ENCODE measurements at places on chromosomes 5 and 9.

DNA sequence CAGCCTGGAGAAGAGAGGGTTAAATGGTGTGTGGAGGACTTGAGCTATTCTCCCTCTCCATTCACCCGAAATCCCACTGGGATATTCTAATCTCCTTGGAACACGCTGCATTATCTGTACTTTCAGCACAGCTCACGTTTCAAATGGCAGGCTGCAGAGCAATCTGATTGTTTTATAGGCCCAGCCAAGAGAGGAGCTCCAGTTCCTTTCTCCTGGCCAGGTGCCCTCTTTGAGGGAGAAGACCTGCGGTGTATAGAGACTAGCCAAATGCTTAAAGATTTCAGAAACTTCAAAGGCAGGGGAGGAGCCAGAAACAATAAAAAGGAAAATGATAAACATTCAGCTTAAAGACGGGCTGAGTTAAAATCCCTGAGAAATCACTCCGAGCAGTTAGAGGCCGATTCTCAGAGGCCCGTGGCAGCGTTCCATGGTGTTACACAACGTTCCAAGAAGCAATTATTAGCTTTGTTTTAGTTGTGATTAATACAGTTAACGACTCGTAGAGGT is 564.0 kb upstream of the KLF4 start:
- no peak for DNase-seq

- DNase-seq = no peak
These were observed 1.0 kb upstream of the MEF2C start for GRCh38 chr5:88883836-88884607.

GRCh38 chr5:149063896-149064478 is 1.1 kb upstream of the SH3TC2 start:
- DNase-seq = no peak

DNA sequence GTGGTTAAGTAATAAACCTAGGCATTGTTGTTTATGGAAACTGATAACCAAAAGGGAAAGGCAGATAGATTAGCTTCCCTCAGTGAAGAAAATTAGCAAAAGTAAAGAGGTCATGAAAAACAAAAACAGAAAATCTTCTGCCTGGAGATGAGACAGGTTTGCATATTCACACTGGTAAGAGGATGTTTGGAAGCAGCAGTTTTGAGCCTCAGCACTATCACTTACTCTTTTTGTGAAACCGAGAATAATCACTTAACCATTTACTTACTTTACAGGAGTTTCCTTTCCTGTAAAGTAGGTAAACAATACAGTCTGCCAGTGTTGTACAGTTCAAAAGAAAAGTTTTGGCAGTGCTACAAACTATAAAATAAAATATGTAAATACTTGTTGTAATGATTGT is 35.5 kb upstream of the EMB start:
- DNase-seq = no peak

- no peak for DNase-seq
These were observed 52.1 kb downstream of the CARTPT start for GRCh38 chr5:71771191-71771590.

DNA sequence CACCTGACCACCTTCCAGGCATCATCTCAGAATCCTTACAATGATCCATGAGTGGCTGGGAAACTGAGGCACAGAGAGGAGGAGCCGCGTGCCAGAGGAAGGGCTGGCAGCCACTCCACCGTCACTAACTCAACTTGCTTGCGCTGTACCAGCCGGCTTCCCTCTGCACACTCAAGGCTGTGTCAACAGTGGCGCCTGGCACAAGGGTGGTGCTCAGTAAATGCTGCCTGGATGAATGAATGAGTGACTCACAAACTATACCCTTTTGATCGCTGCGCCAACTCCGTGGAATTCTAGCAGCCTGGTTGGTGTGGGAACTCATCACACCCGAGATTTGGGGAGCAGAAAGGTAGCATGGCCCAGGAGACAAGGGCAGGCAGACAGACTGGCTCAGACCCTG is 21.9 kb downstream of the PRRX2 start:
- no peak for DNase-seq

DNA sequence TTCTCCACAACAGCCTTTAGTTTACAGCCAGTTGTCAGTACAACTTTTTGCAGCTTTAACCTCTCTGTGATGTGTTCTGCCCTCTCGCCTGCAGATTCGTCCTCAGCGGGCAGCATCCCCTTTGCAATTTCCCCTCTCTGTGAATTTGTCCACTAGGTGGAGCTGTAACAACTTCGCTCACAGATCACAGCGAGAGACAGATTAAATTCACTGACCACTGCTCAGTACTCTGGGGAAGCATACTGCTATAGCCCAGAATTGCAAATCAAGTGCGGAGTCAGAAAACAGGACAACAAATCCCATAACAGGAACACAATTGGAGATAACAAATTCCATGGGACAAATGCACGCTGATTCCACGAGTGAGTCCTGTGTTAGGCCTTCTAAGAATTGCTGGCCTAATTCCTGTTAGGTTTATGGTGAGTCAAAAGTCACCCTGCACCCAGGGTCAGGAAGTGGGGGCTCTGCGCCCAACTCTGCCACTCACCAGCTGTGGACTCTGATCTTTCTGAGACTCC is 2124.9 kb downstream of the MAT2B start:
- no peak for DNase-seq

DNA sequence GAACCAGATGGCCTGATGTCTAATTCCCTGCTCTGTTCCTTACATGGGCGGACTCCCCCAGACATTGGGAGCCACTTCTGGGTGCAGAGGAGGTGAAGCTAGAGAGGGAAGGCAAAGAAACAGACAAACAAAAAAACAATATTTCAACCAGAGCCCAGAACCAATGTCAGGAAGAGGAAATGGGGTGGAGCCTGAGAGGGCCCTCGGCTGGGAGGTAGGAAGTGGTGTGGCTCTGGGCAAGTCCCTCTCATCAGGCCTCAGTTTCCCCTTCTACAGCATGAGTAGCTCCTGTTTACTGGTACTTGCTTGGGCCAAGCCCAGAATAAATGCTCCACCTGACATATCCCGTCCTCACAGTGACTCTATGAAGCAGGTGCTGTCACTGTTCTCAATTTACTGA is 11.1 kb downstream of the SH2D3C start:
- no peak for DNase-seq

- DNase-seq = no peak
These were observed 17.4 kb downstream of the SH2D3C start for GRCh38 chr9:127761061-127761460.

- DNase-seq = no peak
These were observed 57.2 kb downstream of the MEF2C start for GRCh38 chr5:88825584-88826315.

DNA sequence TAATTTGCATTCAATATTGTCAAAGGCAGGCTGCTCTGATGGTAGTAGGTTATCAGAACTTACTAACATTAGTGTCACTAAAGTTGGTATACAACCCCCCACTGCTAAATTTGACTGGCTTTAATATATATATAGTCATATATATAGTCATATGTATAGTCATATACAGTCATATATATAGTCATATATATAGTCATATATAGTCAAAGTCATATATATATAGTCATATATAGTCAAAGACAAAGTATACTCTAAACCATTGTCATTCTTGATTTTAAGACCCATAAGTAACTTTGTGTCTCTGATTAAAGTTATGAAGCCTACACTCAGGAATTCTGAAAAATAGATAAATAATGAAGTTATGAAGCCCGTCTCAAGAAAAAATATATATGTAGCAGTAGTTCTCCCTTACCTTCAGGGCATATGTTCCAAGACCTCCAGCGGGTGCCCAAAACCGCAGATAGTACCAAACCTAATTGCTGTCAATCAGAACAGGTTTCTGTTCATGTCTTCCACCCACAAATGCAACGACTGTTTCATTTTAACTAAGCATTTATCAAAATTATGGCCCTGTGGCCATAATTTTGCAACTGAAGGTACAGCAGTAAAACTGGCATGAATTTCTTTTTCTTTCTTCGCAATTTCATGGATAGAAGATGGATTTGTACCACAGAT is 40.1 kb downstream of the TRPM6 start:
- no peak for DNase-seq

- no peak for DNase-seq
These were observed 403.0 kb downstream of the HINT1 start for GRCh38 chr5:130762031-130762430.

DNA sequence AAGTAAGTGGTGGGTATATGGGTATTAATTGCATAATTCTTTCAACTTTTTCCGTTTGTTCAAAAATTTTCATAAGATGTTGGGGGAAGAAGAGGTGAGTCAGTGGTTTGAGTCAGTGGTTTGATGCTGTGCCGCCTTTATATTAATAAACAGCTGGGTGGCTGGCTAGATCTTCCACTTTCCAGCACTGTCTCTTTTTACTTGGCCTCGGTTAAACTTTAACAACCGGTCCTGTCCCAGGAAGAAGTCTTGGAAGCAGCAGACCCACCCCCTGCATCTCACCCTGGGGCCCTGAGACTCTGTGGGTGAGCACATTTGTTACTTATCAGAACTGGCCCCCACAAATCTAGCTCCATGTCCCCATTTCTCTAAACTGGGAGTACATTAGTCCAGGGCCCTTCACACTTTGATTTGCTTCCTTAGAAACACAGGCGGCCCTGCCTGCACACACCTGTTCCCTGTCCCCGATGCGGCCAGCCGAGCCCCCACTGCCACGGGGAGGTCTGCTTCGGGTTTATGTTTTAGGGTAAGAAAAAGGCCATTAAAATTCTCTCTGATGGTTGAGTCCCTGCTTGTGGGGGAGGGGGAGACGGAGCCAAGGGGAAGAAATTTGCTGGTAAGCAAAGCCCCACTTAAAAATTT is 90.7 kb downstream of the PTCH1 start:
- DNase-seq = no peak

GRCh38 chr9:114235033-114235661 is 79.8 kb downstream of the COL27A1 start:
- no peak for DNase-seq

- DNase-seq = no peak
These were observed 109.9 kb downstream of the AGTPBP1 start for GRCh38 chr9:85631809-85632208.

DNA sequence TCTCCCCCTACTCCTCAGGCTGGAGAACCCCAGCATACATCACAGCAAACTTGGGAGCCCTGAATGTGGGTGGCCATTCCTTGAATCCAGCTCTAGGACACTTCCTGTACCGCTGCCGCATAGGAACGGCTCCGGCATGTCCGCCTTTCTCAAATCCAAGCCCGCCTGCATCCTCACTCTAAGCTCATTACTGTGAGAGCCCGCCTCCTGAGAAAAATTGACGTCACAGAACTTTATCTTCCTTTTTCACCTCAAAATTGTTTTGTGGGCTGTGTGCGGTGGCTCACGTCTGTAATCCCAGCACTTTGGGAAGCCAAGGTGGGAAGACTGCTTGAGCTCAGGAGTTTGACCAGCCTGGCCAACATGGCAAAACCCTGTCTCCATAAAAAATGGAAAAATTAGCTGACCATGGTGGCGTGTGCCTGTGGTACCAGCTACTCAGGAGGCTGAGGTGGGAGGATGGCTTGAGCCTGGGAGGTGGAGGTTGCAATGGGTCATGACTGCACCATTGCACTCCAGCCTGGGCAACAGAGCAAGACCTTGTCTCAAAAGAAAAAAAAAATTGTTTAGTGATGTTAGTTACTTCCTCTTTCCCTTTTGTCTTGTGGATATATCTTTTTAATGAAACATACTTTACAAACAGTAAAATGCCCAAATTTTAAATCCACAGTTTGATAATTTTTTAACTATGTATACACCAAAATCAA is 22.8 kb downstream of the RNF44 start:
- no peak for DNase-seq

DNA sequence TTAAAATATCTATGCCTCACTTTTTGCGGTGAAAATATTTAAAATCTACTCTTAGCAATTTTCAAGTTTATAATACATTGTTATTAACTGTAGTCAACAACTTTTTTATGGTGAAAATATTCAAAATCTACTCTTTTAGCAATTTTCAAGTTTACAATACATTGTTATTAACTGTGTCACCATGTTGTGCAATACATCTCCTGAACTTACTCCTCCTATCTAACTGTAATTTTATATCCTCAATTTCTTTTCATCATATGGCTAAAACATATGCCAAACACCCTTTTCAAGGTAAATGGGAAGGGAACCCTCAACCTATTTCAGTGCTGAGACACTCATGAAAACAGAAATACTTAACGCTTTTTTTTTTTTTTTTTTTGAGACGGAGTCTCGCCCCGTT is 982.7 kb upstream of the DMAC1 start:
- no peak for DNase-seq

DNA sequence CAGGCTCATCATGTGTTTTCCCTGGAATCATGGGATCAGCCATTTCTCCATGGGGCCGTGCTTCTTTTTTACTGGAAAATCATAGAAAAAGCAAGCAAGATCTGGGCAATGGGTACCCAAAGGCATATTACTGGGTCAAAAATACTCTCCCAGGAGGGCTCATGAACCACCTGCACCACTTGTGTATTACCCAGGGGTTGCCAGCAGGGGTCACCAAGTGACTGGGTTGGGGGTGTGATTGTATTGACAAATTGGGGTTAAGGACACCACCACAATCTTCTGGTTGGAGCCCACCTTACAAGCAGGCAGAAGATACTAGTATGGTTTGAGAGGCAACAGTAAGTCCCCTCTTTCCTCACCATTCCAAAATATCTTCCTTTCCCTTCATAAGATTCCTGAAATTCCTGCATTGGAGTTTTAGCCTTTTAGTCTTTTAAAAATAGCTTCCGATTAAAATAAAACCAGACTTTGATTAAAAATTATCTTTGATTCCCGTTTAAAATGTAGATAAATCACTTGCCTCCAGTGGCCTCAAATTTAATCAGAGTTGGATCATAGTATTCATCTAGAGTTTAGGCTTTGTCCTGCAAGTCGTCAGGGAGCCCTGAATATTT is 603.3 kb downstream of the KIF4B start:
- DNase-seq = no peak

DNA sequence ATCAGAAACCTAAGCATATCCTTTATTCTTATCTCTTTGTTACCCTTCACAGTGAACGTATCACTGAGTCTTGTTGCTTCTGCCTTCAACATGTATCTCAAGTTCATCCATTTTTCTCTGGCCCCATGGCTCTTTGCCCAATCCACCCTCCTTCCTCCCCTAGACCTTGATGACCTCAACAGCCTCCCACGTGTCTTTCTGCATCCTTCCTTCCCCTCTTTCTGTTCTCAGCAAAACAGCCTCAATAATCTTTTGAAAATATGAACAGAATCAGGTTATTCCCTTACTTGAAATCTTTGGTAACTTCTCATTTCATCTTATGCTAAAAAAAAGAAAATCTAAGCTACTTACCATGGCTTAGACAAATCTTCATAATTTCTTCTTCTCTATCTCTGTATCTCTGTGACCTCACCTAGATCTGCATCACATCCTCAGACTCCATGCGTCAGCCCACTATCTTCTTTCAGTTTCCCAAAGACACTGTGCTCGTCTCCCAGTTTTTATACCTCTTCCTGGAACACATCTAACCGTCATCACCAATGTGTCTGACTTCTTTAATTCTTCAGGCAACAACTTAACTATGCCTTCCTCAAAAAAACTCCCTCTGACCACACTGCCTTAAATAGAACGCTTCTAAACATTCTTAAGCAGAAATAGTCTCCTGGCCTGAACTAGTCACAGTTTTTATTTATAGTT is 208.0 kb downstream of the PARP8 start:
- DNase-seq = no peak

GRCh38 chr9:95313010-95313498 is 4.5 kb downstream of the FANCC start:
- no peak for DNase-seq
